ENCODE measurements at places on chromosomes 7 and 10.

- no peak for DNase-seq
Observed at GRCh38 chr7:77459311-77459726, 43.2 kb upstream of the GSAP start.

GRCh38 chr7:23249486-23249885, 2.9 kb downstream of the GPNMB start:
- DNase-seq: no peak

DNA sequence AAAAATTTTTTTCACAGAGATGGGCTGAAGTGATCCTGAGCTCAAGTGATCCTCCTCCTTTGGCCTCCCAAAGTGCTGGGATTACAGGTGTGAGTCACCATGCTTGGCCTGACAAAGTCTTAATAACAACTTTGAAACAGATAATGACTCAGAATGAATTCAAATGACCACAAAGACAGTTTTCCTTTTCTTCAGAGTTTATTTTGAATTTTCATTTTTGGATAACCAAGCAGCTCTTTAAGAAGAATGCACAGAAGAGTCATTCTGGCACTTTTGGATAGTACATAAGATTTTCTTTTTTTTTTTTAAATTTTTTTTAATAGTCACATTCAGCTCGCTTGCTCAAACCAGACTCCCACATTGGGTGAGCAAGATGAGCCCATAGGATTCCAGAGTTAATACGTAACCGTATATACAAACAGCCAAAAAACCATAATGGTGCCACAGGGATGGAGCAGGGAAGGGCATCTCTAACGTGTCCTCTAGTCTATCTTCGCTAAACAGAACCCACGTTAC, 43.0 kb upstream of the NMT2 start:
- no peak for DNase-seq

- DNase-seq: no peak
Observed at GRCh38 chr10:71331736-71332135, 12.7 kb downstream of the SLC29A3 start.

DNA sequence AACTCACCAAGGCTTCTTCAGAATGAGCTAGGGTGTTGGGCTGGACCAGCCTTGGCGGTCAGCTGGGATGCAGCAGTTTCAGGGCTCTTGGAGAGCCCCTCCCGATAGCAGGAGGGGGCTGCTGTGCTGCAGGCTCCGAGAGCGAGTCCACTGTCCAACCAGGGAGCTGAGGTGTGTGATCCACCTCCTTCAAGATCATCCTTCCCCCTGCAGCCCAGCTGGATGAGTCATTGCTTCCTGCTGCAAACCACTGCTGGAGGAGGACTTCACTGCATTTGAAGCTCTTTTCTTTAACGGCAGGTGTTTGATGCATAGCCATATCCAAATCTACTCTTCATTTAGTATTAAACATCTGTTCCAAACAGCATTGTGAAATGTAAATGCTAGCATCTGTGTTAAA, 54.2 kb upstream of the EBF3 start:
- peak; percentile 35 for DNase-seq

DNA sequence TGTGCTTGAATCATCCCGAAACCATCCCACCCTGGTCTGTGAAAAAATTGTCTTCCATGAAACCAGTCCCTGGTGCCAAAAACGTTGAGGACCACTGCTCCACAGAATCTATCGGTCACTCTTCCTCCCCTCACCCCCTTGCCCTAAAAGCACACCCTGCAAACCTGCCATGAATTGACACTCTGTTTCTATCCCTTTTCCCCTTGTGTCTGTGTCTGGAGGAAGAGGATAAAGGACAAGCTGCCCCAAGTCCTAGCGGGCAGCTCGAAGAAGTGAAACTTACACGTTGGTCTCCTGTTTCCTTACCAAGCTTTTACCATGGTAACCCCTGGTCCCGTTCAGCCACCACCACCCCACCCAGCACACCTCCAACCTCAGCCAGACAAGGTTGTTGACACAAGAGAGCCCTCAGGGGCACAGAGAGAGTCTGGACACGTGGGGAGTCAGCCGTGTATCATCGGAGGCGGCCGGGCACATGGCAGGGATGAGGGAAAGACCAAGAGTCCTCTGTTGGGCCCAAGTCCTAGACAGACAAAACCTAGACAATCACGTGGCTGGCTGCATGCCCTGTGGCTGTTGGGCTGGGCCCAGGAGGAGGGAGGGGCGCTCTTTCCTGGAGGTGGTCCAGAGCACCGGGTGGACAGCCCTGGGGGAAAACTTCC, 784 bp upstream of the SERPINE1 start:
- peak; percentile 35 for DNase-seq

DNA sequence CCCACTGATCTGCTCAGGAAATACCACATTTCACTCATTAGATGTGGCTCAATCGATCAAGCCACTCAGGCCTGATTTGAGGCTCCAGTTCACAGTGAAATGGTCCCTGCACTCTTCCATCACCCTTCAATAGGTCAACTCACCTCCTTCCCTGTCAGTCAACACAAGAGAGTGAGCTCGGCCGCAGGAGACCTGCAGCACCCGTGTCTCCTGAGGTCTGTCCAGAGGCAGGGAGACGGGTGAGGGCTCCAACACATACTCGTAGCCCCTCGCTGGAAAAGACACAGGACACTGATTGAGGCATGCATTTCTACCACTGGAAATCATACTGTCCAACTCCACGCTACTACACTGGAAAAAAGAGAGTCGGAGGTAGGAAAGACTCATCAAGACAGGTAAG, 7.1 kb downstream of the RCC1L start:
- no peak for DNase-seq

DNA sequence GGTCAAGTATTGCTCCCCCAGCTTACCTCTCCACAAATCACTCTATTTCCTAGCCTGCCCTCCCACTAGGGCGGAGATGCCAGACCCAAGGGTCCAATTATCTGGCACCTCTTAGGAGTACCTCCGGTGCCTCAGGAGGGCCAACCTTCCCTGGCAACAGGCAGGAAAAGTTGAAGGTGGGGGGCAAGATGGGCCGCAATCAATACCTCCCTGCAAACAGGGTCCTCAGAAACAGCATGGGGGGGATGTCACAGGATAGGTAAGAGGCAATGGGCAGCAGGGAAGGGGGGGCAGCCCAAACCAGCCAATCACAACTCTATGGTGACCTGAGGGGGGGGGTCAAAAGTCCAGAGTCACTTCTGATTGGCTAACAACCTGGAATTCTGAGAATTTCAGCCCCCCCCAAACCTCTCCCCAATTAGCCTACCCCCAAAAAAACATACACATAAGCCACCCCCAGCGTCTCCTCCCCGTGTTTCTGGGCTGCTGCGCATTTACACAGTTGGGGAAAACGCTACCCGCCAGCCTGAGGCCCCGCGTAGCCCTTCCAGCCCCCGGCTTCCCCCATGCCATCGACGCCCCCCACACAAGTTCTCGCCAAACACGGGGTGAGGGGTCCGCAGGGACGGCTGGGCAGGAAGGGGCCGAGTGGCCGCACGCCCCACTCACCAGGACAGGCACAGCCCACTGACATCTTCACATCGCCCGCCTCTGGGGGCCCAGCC, 589 bp downstream of the LDB1 start:
- DNase-seq: peak; percentile 64

- peak; percentile 75 for DNase-seq
Observed at GRCh38 chr10:43138757-43139241, 554 bp downstream of the CSGALNACT2 start.

- DNase-seq: no peak
Observed at GRCh38 chr7:155188357-155188756, 109.3 kb upstream of the INSIG1 start.

- no peak for DNase-seq
Observed at GRCh38 chr10:20847512-20847911, 49.6 kb downstream of the NEBL start.

DNA sequence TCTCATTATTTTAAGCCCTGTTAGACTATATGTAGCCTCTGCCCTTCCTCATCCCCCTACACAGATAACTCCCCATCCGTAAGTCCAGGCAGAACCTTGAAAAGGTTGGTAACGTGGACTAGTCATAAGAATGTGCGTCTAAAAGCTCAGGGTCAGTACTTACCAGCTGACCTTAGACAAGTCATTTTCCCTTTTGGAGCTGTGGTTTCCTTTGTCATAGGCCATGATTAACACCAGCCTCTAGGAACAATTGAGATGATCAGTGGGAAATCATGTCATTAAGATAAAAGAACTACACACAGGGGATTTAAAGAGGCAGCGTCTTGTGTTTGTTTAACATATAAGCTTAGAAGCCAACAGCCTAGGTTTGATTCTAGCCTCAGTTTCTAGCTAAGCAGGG, 6.9 kb upstream of the UNC5B start:
- no peak for DNase-seq

DNA sequence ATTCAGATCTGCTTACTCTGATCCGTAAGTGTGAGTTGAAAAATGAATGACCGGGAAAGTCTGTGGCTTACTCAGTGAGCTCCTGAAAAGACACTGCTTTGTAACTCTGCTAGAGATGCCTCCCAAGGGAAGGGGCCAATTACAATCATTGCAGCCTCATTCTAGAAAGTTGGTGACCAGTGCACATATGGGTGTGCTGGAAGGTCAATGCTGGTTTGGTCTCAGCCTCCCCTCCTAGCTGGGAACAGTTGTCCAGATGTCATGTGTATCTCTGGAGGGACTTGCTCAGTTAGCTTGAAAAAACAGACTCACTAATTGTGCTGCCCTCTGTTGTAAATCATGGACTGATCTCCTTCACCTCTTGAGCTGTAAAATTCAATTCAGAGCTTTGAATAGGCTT, 405.0 kb downstream of the ADRA2A start:
- DNase-seq: no peak

- no peak for DNase-seq
Observed at GRCh38 chr10:82866424-82867020, 991.5 kb downstream of the NRG3 start.

GRCh38 chr10:3455385-3456334, 283.1 kb upstream of the PITRM1 start:
- DNase-seq: peak; percentile 32

DNA sequence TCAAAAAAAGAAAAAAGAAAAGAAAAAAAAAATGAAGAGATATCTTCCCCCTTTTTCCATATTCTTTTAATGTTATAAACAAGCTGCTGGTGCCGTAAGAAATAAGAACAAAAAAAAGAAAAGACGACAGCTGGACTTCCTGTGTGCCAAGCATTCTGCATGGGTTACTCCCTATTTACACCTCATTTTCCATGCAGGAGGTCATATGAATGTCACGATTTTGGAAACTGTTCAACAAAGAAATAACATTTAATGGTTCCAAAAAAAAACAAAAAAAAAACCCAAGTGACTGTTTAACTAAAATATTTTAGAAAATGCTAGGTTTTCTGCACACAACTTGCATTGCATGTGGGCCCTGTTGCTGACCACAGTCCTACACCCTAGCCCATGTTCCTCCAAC, 159.3 kb downstream of the TNS3 start:
- DNase-seq: no peak

GRCh38 chr10:5692461-5693358, 8.1 kb downstream of the TASOR2 start:
- peak; percentile 58 for DNase-seq

DNA sequence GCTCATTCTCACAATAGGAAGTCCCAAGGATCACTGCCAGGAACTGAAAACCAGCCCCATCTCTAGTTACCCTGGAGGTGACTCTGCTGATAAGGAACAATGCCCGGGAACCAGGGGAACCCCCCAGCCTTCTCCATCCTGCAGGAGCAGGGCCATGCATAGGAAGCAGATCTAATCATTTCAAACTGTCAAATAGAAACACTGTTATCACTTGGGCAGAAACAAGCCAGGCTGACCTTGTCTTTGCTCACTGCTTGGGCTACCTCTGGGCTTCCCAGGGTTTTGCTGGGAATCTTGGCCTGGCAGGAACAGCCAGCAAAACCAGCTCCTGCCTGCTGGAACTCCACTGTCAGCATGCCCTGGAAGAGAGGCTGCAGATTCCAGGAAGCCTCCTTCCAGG, 114.1 kb downstream of the RNF216 start:
- DNase-seq: no peak

DNA sequence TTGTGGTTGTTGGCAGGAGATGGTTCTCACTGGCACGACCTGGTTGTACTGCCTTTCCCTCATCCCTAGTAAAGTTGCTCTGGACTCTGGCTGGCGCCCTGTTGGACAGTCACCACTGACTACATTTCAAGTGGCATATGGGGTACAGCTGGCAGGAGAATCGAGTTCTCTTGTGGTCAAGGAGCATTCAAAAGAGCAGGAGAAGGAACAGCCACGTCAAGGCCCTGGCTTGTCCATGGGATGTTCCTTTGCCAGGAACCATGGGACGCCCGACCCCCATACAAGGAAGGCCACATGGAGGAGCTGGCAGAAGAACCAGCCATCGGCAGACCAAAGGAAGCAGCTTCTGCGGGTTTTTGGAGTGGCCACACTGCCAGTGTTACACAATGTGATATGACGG, 87.0 kb upstream of the SLC25A13 start:
- no peak for DNase-seq

DNA sequence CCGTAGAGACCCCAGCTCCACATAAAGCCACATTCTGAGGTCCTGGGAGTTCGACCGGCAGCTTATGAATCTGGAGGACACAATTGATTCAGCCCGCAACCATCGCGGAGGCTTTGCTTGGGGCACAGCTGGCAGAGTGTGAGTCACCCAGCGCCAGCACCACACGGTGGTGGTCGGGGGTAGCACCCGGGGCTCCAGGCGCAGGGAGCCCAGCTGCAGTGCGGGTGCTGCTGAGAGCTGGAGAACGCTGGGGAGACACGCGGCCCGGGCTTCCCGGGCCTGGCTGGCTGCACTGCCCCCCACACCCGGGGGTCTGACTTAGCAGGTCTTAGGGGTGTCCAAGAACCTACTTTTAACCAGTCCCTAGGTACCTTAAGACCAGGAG, 87.9 kb downstream of the PAXIP1 start:
- no peak for DNase-seq

- no peak for DNase-seq
Observed at GRCh38 chr10:119503821-119504220, 38.7 kb downstream of the RGS10 start.

- DNase-seq: no peak
Observed at GRCh38 chr10:91156196-91156595, 64.3 kb upstream of the PCGF5 start.

DNA sequence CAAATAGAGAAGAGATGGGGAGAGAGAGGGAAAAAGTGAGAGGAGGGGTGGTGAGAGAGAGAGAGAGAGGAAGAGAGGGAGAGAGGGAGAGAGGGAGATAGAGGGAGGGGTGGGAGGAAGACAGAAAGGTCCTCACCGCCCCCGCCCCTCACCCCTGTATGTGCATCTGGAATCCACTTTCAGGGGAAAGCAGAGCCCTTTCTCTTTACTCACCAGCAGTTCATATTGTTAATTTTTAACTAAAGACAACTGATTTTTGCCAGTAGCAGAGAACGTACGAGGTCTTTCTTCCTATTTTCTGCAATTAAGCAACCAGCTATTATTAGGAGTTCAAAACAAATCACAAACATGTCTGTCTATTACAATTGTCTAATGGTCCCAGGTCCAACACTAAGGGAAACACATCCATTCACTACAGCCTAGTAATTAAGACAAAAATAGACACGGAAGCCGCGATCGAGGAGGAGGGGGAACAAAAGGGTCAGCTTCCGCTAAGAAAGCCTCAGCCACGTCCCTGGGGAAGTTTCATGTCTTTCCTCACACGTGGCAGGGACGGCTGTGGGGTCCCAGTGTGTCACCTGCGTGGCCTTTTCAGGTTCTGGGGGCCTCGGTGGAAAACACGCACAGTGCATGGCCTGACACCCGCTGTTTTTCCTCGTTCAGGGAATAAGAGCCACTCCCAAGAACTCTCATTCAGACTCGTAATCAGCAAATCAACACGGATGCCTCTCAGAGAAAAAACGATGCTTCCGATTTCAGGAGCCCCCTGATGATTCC, 572.0 kb downstream of the PTPRN2 start:
- DNase-seq: no peak

GRCh38 chr10:7337431-7338171, 73.2 kb downstream of the SFMBT2 start:
- no peak for DNase-seq

- DNase-seq: no peak
Observed at GRCh38 chr10:114824391-114824790, 2.8 kb downstream of the FHIP2A start.
